Ureter (tissue), 1 donor: ENCODE measurements at places on chromosomes 2 and 18. TPM values are rescaled to one million over a fixed set of nuclear protein-coding genes. Genes with fewer than 3 reads are reported as not detected.
A peak's percentile ranks its signal among the peaks of the same experiment; 100 is the strongest.

DNA sequence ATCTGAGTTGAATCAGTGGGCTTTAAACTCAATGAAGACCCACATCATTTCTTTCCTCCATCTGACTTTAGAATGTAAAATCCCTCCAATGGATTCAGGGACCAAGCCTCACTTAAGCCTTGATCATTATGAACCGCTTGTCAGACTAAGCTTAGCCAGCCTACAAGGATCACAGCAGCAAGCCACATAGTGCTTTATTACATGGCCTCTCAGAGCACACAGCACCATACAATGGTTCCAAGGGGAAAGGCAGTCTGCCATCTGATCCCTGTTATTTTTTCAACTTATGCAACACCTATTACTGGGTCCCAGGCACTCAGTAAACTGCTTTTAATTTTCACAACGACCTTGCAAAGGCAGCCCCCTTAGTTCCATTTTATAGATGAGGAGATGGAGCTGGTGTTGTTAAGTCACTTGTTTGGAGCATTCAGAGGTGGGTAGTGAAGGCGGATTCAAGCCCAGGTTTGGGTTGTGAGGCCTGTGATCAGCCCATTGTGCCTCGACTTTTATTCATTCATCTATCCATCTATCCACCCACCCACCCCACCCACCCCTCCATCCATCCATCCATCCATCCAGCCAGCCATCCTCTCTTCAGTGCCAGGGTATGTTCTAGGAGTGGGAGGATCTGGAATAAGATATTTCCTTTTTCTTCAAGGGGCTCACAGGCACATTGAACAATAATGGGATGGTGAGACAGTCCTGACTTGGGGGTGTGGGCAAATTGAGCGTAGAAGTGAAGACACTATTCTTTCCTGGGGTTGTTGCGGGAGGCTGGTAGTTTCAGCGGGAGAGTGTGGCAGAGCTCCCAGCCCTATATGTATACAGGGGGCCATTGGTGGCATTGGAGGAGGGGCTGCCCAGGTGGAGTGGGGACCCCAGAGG is 141.2 kb downstream of the MYCN start:
- DNase-seq: no peak

DNA sequence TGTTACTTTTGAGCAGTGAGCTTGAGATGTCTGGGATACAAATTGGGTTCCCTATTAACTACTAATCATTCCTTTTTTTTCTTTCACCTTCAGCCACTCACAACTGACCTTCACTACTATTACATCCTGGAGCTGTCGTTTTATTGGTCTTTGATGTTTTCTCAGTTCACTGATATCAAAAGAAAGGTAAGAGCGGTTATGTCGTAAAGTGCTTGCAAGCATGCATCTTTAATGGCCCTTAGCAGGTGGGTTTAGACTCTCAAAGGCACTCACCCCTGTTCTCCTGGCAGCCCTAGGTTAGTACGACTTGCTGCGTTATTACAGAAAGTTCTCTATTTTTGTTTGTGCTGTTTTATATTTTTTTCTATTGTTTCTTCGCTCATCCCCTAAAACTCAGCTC is 107.6 kb upstream of the NOSTRIN start:
- no peak for DNase-seq

- no peak for DNase-seq
Observed at GRCh38 chr2:162706770-162707169, 131.8 kb downstream of the KCNH7 start.

- DNase-seq: no peak
Observed at GRCh38 chr2:8877894-8878293, 40.5 kb upstream of the KIDINS220 start.

GRCh38 chr18:23648456-23648855 is 14.3 kb downstream of the ANKRD29 start:
- DNase-seq: no peak

Gene PSMA8
- not detected for total RNA-seq

DNA sequence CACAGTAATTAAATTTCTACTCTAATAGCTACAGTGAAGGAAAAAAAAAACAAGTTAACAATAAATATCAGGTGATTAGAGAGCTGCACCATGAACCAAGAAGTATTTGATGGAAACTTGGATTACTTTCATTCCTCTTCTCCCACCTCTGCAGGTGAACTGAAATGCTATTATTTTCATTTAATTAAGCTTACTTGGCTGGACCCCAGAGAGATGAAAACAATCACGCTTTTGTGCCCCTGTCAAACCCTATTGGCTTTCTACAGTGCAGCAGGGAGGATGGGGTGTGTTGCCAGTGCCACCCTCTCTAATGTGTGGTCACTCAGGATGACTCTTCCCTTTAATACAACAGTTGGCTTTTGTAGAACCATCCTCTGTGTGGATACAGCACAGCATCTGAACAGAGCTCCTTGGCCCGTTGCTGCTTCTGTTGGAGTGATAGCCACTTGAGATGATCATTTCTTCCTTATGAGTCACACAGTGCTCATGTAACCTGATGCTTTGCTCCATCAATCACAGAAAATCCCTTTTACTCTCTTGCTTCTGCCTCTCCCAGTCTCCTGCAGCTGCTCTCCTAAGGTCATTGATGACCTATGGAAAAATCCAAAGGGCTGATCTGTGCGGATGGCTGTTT is 5.5 kb upstream of the ARL4C start:
- DNase-seq: no peak

GRCh38 chr2:46499392-46499785 is 20.0 kb downstream of the TMEM247 start:
- peak; percentile 40 for DNase-seq

DNA sequence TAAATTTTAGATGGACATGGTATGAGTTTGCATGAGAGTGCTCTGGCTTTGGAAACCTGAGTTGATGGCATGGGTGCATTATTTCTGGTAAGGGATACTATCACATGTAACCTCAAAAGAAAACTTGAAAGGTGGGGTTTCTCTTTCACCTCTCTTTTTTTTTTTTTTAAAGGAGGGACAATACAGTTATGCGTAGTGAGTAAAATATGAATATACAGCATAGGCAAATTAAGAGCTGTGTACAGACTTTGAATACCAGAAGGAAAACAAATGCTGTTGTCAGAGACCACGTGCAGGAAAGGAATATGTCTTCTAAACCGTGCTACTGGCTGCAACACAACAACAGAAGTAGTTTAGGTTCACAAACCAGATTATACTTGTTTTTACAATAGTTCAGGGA is 82.1 kb downstream of the MAP4K4 start:
- no peak for DNase-seq

Gene EML6
- 5.4 TPM for total RNA-seq

- DNase-seq: no peak
Observed at GRCh38 chr2:23414871-23415270, 29.9 kb downstream of the KLHL29 start.

- DNase-seq: no peak
Observed at GRCh38 chr18:13011719-13012118, 20.6 kb downstream of the CEP192 start.

Gene MEP1B
- not detected for total RNA-seq

DNA sequence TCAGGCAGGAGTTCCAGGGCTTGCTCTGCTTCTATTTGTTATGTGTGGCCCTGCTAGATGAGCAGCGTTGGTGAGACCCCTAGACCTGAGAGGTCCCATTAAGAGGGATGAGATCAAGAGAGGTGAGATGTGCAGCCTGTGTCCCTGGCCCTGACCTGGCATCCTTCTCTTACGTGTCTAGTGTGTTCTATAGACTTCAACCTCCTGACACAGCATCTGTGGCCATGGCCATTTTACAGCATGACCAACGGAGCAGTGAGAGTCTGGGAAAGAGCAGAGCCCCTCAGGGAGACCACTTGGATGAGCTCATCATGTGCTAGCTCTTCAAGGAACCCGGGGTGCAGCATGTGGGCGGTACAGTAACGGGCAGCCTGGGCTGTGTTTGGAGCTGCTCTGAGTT is 32.7 kb upstream of the ASPRV1 start:
- DNase-seq: no peak

DNA sequence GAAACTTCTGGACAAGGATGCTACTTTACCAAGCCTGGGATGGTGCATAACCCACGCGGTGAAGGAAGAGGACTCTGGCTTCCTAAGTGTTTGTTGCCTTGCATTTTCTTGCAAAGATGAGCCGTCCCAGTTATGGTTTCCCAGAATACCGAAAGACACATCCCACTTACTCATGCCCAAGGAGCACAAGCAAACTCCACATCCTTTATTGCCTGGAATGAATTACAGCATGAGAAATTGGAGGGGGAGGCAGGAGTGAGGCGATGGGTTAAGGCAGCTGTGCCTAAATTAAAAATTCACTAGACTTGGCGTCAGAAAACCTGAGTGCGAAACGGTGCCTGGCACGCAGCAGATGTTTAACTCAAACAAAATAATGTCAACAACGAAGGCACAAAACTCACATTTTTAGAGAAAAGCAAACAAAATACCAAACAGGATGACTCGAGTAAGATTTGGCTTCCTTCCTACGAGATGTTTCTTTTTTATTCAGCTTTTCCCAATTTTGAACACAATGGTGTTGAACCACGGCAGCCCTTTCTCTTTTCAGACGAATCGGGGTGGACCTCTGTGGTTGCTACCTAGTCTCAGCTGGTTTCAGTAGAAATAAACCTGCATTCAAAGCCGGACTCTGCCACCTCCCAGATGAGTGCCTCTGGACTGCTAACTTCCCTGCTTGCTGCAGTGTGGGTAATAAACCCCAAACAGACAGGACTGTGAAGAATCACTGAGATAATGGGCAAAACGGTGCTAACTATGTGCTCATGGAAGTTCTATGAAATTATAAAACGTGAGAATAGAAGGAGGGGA is 100.3 kb upstream of the NCK2 start:
- DNase-seq: no peak

Gene LPIN2
- 14.1 TPM for total RNA-seq

GRCh38 chr2:39981883-39982311 is 202.8 kb upstream of the THUMPD2 start:
- DNase-seq: no peak

- no peak for DNase-seq
Observed at GRCh38 chr2:53880756-53881155, 21.0 kb upstream of the GPR75 start.

Gene FASTKD2
- total RNA-seq: 38.8 TPM

Gene HOXD12
- total RNA-seq: not detected

- DNase-seq: no peak
Observed at GRCh38 chr2:113220970-113221708, 47.4 kb downstream of the PSD4 start.

GRCh38 chr2:133287709-133288108 is 280.6 kb downstream of the NCKAP5 start:
- no peak for DNase-seq

Gene ACKR3
- total RNA-seq: 21.3 TPM

DNA sequence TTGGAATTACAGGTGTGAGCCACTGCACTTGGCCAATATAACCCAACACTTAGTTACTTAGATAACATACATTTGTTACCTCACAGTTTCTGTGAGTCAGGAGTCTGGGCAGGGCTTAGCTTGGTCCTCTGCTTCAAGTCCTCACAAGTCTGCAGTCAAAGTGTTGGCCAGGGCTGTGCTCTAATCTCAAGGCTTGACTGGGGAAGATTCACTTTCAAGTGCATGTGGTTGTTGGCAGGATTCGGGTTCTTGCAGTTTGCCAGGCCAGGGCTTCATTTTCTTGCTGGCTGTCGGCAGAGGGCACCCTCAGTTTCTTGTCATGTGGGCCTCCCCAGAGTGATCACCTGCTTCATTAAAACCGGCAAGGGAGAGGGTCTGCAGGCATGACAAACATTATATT is 103.7 kb downstream of the SLC4A3 start:
- no peak for DNase-seq

Gene LIMS3
- 1.1 TPM for total RNA-seq

Gene CHRND
- not detected for total RNA-seq

Gene SLC30A3
- not detected for total RNA-seq

Gene SPDYA
- 2.5 TPM for total RNA-seq

GRCh38 chr2:209145941-209146681 is 277.7 kb upstream of the MAP2 start:
- DNase-seq: no peak

Gene IL36B
- total RNA-seq: not detected

DNA sequence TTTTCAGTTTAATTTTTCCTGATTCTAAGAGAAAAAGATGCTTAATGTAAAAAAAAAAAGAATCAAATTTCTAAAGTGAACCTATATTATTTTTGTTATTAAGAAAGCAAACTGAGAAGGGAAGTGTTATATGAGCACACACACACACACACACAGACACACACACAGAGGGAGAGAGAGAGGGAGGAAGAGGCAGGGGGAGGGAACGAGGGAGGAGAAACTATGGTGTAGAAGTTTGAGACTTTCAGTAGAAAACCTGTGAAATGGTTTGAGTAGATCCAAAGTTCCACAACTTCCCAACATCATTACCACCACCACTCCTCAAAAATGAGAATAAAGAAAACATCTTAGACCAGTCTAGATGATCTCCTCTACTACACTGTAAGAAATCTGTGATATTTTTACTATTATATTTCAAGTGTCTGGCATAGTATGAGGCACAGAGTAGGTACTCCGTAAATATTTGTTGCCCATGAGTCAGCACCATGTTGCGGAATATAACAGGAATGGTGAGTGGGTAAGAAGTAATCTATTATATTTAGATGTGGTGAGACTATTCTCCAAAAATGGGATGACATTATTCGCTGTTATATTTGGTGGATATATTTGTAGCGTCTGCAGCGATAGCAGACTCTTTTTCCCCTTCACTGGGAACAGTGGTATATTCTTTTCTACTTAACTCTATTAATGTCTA is 149.4 kb upstream of the DNMT3A start:
- no peak for DNase-seq

DNA sequence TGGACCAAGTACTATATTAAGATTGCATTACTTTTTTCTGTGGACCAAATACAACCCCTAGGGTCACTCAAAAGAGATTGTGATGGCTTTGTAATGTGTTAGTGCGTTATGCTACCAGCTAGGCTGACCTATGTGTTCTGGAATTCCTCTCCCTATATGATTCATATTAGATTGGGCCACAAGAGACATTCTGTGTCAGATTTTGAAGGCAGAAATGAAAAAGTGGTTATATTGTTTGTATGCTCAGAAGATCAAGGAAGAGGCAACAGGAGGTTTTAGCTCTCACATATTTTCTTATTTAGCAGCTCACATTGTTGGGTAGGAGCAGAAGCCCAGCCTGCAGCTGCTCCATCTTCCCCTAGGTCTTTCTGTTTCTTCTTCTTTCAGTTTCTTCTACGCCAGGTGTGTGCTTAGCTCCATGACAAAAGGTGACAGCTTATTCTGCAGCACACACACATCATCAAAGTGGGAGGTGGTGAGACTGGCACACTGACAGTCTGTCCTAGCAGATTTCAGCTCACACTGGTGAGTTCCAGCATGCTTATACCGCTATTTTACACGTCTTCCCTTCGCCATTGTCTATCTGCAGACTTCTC is 156.8 kb upstream of the UBE2E3 start:
- no peak for DNase-seq

GRCh38 chr2:226080334-226080733 is 680.8 kb downstream of the NYAP2 start:
- no peak for DNase-seq

DNA sequence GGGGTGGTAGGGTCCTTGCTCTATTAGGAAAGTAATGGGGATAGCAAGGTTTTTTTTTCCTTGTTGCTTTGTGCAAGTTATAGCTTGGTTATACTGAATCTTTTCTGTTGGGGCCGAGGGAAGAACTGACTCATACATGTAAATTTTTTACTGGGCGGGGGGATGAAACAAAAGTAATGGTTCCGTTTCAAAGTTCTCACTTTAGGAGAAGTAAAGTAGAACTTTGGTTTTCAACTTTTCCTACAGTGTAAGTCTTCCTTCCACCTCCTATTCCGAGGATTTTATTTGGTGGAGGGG is 1.1 kb downstream of the AFTPH start:
- DNase-seq: no peak

Gene TUBB8B
- not detected for total RNA-seq

Gene KCNJ13
- total RNA-seq: 0.60 TPM
